ENCODE measurements at places on chromosomes 1 and 21. TPM values are rescaled to one million over a fixed set of nuclear protein-coding genes. Genes with fewer than 3 reads are reported as not detected.

DNA sequence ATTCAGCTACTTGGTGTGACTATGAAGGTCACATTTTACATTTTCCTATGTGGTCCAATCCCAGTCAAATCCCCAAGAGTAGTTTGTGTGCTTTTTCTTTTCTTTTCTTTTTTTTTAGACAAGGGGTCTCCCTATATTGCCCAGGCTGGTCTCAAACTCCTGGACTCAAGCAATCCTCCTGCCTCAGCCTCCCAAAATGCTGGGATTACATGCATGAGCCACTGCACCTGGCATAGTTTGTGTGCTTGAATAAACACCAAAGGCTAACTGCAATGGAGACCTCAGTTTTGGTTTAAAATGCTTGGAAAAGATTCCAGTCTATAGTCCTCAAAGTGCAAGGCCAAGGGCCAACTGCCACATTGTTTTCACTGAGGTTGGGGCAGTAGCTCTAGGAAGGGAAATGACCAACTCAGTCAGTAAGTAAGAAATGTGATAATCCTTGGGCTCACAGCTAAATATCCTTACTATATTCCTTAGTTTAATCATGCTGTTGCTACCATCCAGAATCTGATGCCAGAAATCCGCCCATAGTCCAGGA lies 38.6 kb downstream of the EIF2B3 start:
- DNase-seq: no peak

DNA sequence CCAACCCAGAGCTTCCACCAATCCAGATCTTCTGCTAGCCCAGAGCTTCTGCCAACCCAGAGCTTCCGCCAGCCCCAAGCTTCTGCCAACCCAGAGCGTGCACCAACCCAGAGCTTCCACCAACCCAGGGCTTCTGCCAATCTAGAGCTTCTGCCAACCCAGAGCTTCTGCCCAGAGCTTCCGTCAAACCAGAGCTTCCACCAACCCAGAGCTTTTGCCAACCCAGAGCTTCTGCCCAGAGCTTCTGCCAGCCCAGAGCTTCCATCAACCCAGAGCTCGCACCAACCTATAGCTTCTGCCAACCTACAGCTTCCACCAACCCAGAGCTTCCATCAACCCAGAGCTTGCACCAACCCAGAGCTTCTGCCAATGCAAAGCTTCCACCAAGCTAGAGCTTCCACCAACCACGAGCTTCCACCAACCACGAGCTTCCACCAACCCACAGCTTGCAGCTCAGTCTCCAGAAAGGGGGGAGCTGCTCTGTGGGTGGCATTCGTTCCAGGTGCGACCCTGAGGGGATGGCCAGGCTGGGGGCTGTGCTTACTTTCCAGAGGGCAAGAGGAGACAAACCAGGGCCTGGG lies 23.8 kb downstream of the CRYAA start:
- DNase-seq: no peak

- DNase-seq: no peak
Measured at GRCh38 chr21:38938343-38938742, 132.6 kb downstream of the ETS2 start.

Gene PROX1
- 0.13 TPM for total RNA-seq

DNA sequence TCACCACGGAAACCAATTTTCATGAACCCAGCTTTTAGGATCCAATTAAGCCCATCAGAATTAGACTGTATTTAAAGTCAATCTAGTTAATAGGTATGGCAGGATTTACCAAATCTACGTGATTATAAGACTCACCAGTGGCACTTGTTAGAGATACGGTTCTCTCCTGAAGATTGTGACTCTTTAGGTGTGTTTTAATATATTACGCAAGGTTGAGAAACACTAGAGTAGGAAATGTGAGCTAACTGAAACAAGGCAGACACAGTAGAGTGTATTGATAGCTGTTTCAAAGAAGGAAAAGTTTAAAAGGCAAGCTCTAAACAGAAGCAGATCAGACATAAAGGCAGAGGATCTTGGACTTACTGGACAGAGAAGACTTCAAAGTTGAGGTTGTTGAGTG lies 11.2 kb upstream of the RPE65 start:
- no peak for DNase-seq

GRCh38 chr1:228434689-228435088 lies 18.0 kb upstream of the TRIM17 start:
- no peak for DNase-seq

- no peak for DNase-seq
Measured at GRCh38 chr1:30603081-30603858, 120.1 kb downstream of the MATN1 start.

DNA sequence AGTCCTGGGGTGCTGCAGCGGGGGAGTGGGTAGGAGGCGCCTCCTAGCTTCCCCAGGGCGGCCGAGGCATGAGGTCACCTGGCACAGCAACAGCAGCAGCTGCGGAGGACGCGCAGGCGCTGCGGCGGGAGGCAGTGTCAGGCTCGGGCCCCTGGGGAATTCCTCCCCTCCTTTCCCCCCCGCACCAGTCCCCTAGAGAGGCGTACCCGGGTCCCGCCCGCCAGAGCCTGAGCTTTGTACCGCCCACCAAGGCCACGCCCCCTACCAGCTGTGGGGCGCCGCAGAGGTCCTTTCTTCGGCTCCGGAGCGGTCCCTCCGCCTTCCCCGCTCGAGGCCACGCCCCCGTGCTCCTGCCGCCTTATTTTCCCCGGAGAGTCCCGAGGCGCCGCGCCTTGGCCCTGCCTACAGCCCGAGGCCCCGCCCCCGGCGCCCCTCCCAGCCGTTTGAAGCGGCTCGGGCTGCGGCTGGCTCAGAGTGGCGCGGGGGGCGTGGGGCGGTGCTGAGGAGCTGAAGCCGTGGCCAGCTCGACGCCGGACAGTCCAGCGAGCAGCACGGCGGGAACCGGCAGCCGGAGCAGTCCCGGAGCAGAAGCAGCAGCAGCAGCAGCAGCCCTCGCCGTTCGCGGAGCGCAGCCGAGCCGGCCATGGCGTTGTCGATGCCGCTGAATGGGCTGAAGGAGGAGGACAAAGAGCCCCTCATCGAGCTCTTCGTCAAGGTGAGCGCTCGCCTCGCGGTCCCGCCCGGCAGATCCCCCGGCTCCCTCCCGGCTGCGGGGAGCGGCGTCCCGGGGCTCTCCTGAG lies at the start of gene CLIC4:
Gene CLIC4, plus strand, starts transcription at position 537 of the 800 bp plus-strand sequence. Its CDS starts 107 bp downstream, at position 644.
- DNase-seq: peak; percentile 93

- peak; percentile 90 for DNase-seq
Measured at GRCh38 chr1:193115629-193116227, 6.1 kb upstream of the CDC73 start.

Gene IGSF3
- total RNA-seq: 9.3 TPM

Gene CACNA1S
- total RNA-seq: not detected

- DNase-seq: no peak
Measured at GRCh38 chr21:14763695-14764064, 217.6 kb upstream of the SAMSN1 start.

GRCh38 chr1:154337253-154337894 lies 12.0 kb downstream of the ATP8B2 start:
- no peak for DNase-seq

- no peak for DNase-seq
Measured at GRCh38 chr1:156887317-156887716, 6.2 kb upstream of the PEAR1 start.

Gene COL16A1
- 7.6 TPM for total RNA-seq

Gene JAM2
- total RNA-seq: 0.21 TPM

Gene IL20
- total RNA-seq: not detected

DNA sequence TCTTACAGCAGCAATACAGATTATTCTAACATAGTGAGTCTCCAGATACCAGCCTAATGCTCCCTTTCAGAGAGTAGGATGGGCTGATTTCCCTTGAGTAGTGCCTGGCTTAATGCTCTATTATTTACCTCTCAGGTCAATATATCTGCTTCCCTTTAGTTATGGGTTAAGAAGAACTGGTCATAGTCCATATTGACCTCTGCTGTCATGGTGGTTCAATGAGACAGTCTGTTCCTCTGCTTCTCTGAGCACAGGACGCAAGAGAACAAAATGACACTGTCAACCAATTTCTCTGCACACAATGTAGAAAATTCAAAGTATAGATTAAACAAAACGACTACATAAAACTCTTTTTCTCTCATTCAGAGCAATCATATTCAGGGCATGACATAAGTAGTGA lies 2.9 kb downstream of the MRAP start:
- DNase-seq: no peak

- DNase-seq: no peak
Measured at GRCh38 chr1:246875041-246876026, 56.4 kb downstream of the AHCTF1 start.

Gene DCST2
- 0.13 TPM for total RNA-seq

Gene CHODL
- 0.10 TPM for total RNA-seq

DNA sequence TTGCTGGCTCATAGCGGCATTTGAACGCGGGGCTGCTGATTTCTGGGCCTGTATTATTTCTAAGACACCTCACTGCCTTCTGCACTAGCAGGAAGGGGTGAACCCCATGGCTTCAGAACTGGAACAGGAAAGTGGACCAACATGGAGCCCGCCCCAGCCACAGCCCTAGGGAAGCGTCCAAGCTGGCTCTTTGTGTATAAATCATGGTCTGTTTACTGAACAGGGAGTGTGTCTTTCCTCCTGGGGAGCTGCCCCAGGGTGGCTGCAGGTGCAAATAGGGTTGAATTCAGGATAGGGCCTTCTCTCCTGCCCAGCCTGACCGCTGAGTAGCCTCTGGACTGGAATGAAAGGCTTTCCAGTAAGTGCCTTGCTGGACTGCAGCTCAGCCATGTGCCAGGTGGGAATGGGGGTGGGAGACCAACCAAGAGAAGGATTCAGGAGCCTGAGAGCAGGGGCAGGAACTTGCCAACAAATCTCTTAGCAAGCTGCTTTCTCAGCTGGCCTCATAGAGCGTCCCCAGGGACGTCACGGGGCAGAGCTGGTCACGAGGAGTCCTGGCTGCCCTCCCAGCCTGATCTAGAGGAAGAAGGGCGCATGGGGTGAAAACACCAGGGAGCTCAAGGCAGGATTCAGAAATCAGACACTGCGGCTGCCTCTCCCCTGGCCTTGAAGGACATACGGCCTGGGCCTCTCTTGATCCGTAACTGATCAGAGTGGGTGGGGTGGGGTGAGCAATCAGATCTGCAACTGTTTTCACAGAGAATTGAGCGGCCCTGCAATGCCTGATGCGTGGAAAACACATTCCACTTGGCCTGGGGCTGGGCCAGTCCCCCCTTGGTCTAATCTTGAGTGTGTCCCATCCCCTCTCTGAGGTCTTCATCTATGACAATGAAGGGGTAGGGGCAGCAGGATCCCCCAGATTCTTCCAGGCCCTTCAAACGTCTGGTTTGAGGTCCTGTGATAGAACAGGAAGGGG lies 56.5 kb upstream of the SELENON start:
- no peak for DNase-seq

- no peak for DNase-seq
Measured at GRCh38 chr1:96409087-96409486, 312.5 kb upstream of the PTBP2 start.

GRCh38 chr1:109822749-109823542 lies 59.2 kb upstream of the EPS8L3 start:
- DNase-seq: no peak

- DNase-seq: peak; percentile 20
Measured at GRCh38 chr1:47755101-47755990, 241.8 kb downstream of the TRABD2B start.

Gene PPM1J
- total RNA-seq: 0.51 TPM

- DNase-seq: no peak
Measured at GRCh38 chr1:159849626-159850366, 12.7 kb downstream of the VSIG8 start.

Gene DNAJC6
- total RNA-seq: 4.0 TPM

Gene GPR37L1
- total RNA-seq: 0.44 TPM

- no peak for DNase-seq
Measured at GRCh38 chr1:245718123-245718522, 563.3 kb downstream of the KIF26B start.

Gene RNU1-4
- 1,290 TPM for total RNA-seq

Gene NUF2
- total RNA-seq: 26.1 TPM

DNA sequence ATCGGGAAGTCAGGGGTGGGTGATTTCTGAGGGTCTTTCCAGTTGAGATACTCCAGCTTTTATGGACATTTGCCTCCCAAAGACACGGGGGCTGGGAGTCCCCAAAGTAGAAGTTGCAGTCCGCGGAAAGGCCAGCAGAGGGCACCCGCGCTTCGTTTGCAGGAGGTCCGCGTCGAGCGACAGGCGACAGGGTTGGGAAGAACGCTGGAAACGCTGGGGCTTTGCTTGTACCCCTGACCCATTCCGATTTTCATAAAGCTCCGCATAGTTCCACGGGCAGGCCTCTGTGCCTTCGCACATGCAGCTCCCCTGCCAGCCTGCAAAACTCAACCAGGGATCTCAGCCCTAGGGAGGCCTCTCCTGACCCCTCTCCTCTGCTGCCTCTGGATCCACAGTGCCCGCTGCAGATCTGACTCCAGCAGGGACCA lies 44.2 kb upstream of the LAPTM5 start:
- DNase-seq: no peak

Gene INSRR
- not detected for total RNA-seq

All from Panc1 (cell line).